ENCODE measurements at places on chromosomes 7 and 10.
A peak's percentile ranks its signal among the peaks of the same experiment; 100 is the strongest.

GRCh38 chr7:127955051-127955531 is 76.1 kb downstream of the LRRC4 start:
- no peak for DNase-seq

- DNase-seq: no peak
These were observed 234.0 kb downstream of the SKAP2 start for GRCh38 chr7:26630361-26630760.

DNA sequence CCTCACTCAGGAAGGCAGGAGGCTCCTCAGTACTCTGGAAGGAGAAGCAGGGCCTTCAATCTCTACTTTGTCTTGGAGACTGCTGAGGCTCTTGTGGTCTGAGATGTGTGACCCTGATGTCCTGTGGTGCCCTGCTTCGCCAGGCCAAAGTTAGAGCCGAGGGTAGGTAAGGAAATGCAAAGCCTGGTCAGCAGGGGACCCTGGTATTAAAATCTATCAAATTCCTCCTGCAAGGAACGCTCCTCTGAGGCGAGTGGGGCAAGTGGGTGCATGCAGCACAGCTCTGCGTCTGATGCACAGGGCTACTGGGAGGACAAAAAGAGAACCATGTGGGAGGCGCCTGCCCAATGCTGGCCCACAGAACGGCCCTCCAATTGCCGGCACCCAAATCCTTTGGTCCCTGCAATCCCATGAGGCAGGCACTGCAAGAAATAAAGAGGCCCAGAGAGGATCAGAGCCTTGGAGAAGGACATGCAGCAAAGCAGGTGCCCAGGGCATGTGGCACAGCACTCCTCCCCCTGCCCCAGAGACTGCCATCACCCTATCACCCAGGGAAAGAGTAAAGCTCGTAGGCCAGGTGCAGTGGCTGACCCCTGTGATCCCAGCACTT is 23.1 kb upstream of the ZMIZ1 start:
- peak; percentile 20 for DNase-seq

DNA sequence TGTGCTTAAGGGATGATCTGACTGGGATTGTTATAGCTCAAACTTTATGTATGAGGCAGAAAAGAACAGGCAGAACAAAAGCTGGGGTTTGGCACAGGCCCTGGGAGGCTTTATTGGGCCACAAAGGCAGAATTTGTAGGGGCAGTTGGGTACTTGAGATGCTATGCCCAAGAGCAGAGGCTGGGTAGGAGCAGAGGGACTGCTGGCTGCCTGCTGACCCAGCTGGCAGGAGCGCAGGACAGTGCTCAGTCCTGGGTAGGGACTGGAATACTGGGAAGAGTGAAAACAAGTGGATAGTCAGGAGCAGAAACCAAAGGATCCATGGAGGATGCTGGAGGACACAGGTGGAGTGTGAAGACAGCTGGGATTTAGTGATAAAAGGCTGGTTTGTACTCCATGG is 75.7 kb downstream of the CCDC3 start:
- no peak for DNase-seq

DNA sequence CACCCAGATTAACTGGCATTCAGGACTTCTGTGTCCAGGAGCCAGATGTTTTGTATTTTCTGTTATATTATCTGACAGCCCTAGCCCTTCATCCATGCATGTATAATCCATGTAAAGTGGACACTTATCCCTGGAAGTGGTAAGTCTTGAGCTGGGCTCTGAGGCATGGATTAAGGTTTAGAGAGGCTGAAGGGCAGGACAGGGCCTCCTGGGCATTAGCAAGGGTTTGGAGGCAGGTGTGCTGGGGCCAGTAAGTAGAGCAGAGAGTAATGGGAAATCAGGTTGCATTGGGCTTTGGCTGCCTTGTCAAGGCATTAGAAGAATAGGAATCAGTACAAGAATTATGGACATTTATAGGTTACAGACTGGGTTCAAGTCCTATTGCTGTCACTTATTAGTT is 138.0 kb downstream of the DYNC1I1 start:
- DNase-seq: no peak

- no peak for DNase-seq
These were observed 14.8 kb upstream of the AKR1C3 start for GRCh38 chr10:5079306-5079830.

DNA sequence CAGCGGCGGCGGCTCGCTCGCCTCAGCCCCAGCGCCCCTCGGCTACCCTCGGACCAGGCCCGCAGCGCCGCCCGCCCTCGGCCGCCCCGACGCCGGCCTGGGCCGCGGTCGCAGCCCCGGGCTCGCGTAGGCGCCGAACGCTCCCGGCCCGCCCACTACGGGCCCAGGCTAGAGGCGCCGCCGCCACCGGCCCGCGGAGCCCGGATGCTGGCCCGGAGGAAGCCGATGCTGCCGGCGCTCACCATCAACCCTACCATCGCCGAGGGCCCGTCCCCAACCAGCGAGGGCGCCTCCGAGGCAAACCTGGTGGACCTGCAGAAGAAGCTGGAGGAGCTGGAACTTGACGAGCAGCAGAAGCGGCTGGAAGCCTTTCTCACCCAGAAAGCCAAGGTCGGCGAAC is 18.2 kb upstream of the TSPAN33 start:
- no peak for DNase-seq

- DNase-seq: peak; percentile 60
These were observed 47.7 kb downstream of the DLD start for GRCh38 chr7:107938456-107939250.

DNA sequence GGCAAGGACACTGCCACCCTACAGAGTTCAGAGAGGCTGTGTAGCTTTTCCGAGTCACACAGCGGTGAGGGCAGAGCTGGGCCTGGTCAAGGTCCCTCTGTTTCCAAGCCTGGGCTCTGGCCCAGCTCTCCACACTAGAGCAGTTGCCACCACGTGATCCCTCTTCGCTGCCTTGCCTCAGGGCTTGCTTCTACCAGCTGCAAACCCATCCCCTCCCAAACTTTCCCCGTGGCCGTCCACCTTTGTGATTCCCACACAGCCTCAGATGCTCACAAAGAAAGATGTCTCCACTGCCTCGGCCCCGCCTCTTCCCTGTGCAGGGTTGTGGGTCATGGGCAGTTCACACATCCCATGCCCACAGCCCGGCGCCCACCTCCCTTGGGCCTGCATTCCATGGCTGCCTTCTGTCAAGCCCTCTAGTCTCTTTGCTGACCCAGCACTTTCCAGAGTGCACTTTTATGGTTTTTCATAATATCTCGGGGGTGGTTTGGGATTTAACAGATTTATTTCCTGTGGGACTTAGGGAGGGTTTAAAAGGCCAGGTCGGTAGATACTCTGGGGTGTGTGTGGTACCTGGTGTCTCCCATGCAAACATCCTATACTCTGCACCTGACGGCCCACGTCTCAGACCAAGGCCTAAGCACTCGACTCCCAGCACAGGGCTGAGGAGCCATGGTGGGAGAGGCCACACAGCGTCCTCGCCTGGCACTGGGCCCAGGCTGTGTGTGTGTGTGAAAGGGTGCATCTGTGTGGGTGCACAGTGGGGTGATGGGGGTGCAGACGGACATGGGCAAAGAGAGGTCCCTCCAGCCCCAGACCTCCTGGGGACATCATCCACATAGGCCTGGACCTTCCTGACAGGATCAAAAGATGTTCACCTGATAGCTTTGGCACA is 59.6 kb downstream of the PKD1L1 start:
- DNase-seq: no peak

DNA sequence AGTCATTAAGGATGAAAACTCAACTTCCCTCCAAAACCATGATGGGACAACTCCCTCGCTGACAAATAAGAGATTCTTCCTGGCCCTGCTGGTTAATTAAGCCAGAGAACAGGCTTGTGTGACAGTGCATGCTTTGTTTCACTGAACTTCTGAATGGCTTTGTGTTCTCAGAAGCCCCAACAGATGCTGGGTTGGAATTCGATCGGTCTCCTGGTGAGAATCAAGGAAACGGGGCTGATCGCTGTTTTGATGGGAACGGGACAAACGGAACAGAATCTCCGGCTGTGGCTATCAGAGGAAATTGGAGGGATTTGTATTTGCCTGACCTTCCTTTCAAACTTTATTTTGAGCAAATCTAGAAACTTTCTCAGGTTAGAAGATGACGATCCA is 145.0 kb downstream of the RNF216 start:
- DNase-seq: peak; percentile 42

DNA sequence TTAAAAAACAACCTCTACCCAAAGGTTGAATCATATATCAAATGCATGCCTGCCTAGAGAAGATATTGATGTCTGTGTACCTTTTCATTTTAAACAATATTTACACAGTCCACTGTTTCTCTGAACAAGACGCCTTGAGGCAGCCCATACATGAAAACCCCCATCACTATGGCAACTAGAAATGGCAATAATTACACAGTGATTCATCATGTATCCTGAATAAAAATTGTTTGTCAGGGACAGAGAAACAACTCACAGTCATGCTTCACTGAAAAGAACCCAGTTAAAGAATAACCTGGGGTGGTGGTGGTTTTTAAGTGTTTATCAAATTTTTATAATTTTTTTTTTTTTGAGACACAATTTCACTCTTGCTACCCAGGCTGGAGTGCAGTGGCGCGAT is 19.7 kb downstream of the DNAJC12 start:
- DNase-seq: no peak

- DNase-seq: no peak
These were observed 31.2 kb upstream of the SFTPD start for GRCh38 chr10:79979976-79980687.

- no peak for DNase-seq
These were observed 5.8 kb downstream of the FBH1 start for GRCh38 chr10:5895804-5896203.

DNA sequence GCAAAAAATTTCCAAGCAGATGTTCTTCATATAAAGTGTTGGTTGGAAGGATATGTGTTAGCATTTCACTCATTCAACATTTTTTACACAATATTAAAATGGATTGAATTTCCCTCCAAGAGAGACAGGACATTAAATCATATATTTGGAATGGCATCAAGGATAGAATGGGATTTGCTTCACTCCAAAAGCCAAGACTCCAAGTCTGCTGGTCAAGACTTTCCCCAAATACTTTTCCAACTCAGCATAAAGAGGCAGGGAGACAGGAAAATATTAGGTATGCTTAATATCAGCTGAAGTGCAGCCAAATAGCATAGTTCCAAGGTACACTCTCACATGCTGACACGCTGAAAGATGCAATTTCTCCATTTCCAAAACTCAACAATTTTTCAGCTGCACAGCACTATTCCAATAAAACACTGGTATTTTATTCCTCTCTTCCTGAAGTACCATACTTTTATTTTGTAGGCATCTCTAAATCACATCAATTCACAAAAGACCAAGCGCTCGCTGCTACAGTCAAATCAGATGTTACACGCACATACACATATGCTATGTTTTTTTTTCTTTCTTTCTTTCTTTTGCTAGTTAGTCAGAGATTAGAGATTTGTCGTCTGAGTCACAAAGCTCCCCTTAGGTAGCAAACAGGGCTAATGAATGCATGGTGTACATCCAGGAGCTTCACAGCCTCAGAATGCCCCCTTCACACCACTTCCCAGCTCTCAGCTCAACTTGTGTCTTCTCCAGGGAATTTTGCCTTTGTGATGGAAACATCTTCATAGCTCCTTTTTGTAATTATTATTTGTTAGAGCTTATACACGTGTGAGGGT is 1033.8 kb upstream of the AUTS2 start:
- DNase-seq: no peak

DNA sequence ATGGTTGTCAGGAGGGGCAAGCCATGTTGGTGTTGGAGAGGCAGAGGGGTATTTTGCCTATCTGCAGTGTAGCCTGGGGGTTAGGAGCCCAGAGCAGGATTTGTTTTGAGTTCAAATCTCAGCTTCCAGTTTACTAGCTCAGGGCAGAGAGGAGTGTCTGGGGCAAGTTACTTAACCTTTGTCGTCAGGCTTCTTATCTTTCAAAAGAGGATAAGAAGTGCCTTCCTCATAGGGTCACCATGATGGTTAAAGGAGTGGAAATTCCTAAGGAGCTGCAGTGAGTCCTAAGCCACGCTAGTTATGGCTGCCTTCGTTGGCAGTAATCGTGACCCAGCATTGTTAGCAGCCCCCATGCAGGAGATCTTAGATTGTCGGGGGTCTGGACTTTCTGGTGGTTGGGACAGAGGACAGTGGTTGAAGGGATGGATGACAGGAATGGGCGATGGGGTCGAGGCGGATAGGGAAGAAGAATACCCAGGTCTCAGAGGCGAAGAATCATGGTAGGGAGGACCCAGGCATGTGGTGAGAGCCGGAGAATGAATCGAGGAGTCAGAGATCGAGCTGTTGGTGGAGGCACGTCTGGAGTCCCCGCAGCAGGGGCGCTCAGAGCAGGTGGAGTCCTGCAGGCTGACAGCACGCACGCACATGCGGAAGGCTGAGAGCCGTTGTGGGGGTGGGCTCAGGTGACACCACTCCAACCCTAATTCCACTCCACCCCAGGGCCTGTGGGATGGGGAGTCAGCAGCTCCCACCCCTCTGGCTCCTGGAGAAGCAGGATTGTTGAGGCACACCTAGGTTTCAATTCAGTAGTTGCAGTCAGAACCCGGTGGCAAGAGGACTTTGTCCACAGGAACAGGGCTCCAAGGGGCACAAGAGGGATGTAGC is 11.6 kb downstream of the ADCK2 start:
- DNase-seq: no peak

DNA sequence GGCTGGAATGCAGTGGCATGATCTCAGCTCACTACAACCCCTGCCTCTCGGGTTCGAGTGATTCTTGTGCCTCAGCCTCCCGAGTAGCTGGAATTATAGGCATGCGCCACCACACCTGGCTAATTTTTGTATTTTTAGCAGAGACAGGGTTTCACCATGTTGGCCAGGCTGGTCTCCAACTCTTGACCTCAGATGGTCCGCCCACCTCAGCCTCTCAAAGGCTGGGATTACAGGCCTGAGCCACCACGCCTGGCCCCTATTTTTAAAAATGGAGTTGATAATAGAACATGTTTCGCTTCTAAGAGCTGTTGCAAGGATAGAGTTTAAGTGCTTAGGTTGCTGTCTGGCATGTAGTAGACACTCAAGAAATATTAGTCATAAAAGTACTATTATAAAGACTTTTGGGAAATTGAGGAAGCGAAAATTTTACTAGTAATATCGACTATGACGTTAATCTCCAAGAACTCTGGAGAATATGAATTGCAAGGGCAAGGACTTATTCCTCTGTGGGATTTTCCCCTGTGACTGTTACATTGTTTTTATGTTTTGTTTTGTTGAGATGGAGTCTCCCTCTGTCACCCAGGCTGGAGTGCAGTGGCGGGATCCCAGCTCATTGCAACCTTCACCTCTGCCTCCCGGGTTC is 7.9 kb downstream of the GTF2I start:
- no peak for DNase-seq

DNA sequence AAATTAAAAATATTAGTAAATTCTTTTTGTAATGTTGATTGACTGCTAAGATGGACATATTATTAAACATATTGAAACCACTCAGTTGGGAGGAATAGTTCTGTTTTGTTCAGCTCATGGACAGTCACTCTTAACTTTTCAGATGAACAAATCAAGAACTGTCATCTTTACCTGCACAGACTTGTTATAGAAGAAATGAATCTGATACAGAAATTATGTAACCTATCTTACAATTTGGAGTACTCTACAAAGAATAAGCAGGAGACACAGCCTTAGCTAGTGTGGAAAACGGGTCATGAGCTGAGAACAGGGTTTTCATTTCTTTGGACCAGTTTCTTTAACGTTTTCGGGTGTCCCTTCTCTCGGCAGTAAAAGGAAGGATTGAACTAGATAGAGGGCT is 1.2 kb upstream of the ANLN start:
- DNase-seq: no peak

GRCh38 chr7:139906879-139907278 is 77.8 kb downstream of the TBXAS1 start:
- no peak for DNase-seq

GRCh38 chr7:409339-410281 is 110.0 kb downstream of the PDGFA start:
- DNase-seq: no peak

GRCh38 chr7:96495751-96496216 is 173.9 kb upstream of the SLC25A13 start:
- DNase-seq: no peak

- DNase-seq: no peak
These were observed 204.6 kb upstream of the FOXP2 start for GRCh38 chr7:114209968-114210367.
